ENCODE measurements at places on chromosomes 6 and 20. TPM values are rescaled to one million over a fixed set of nuclear protein-coding genes. Genes with fewer than 3 reads are reported as not detected.

Gene TULP4
- total RNA-seq: 33.9 TPM

Gene CGA
- total RNA-seq: not detected

Gene SLC35B3
- 5.7 TPM for total RNA-seq

Gene PACRG
- total RNA-seq: 5.7 TPM

Gene PAK5
- not detected for total RNA-seq

Gene SAMD10
- 27.7 TPM for total RNA-seq

Gene OR2B6
- total RNA-seq: 0.81 TPM

Gene ADTRP
- total RNA-seq: not detected

Gene CTCFL
- total RNA-seq: not detected

Gene RHAG
- total RNA-seq: 3.5 TPM

Gene LCA5
- 0.81 TPM for total RNA-seq

Gene CFAP61
- total RNA-seq: not detected

Gene C6orf163
- total RNA-seq: 0.81 TPM

Gene C4B
- total RNA-seq: 4.6 TPM

Gene CRISP3
- total RNA-seq: under 0.01 TPM

Gene ABHD16B
- 0.27 TPM for total RNA-seq

Gene RCAN2
- under 0.01 TPM for total RNA-seq

Gene TRDN
- total RNA-seq: not detected

Gene FKBP1C
- total RNA-seq: 0.27 TPM

Gene TTLL9
- 0.54 TPM for total RNA-seq

Gene OR2H2
- total RNA-seq: under 0.01 TPM

Gene RAB32
- total RNA-seq: 33.1 TPM

Gene MYT1
- total RNA-seq: 0.27 TPM

Gene TSHZ2
- under 0.01 TPM for total RNA-seq

Gene FGD2
- 3.0 TPM for total RNA-seq

Gene LY6G5C
- total RNA-seq: 3.5 TPM

Gene SPATS1
- total RNA-seq: not detected

Gene CALHM6
- total RNA-seq: 77.8 TPM

Gene GJA10
- total RNA-seq: not detected
